ENCODE measurements at places on chromosomes 5 and 9. TPM values are rescaled to one million over a fixed set of nuclear protein-coding genes. Genes with fewer than 3 reads are reported as not detected.

HINT1 gene
- total RNA-seq, result 107 TPM

- DNase-seq, result no peak
- peaks cover 2% of the 10 kb centered on the region for H3K27me3 ChIP-seq
- H3K27ac ChIP-seq, result no peak overlapping the region
- H3K36me3 ChIP-seq, result no peaks in the 10 kb centered on the region
- H3K4me1 ChIP-seq, result no peaks in the 10 kb centered on the region
Measured at GRCh38 chr5:176620333-176620981, 9.9 kb downstream of the SNCB start.

WHRN gene
- 4.0 TPM for total RNA-seq

TMEM141 gene
- 26.6 TPM for total RNA-seq

DNA sequence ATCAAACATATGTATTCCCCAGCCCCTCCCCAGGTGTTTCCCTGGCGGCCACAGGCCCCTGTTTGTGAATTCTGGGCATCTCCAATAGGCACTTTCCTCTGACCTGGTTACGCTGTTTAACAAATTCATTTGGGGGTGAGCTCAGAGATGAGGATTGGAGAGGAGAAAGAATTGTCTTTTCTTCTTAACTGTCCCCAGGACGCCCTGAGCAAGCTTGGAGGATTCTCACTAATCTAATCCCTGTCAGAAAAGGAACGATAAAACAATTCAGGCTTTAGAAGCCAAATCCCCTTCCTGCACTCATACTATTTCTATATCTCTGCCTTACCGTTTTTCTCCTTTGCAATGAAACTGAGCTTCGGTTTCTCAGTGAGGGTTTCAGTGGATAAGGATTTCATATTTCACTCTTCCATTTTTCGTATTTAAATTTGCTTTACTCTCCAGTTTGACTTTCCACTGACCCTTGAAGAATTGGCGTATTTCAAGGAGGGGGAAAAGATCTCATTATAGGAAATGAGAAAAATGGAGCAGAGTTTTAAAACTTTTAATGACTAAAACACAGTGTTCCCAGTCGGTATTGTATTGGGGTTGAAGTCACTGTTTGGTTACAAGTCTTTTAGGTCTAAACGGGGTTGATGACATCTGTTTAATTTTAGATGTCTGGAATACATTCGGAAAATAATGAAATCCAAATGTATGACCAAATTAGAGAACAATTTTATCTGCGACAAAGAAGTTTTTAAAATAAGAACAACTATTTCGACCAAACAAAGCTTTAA is 180.1 kb downstream of the MACROH2A1 start:
- peaks cover 4% of the 10 kb centered on the region for H3K4me1 ChIP-seq
- H3K4me3 ChIP-seq, result no peak overlapping the region
- no peak overlapping the region for H3K27ac ChIP-seq
- H3K27me3 ChIP-seq, result no peaks in the 10 kb centered on the region
- H3K36me3 ChIP-seq, result no peaks in the 10 kb centered on the region

OR13C4 gene
- not detected for total RNA-seq

TAF11L11 gene
- not detected for total RNA-seq

- H3K27me3 ChIP-seq, result no peaks in the 10 kb centered on the region
- DNase-seq, result no peak
- H3K4me1 ChIP-seq, result no peaks in the 10 kb centered on the region
- no peak overlapping the region for H3K4me3 ChIP-seq
- no peak overlapping the region for H3K27ac ChIP-seq
Measured at GRCh38 chr5:120919017-120919416, 454.9 kb downstream of the PRR16 start.

- H3K36me3 ChIP-seq, result no peaks in the 10 kb centered on the region
- no peaks in the 10 kb centered on the region for H3K27me3 ChIP-seq
- no peak overlapping the region for H3K27ac ChIP-seq
- no peak overlapping the region for H3K4me3 ChIP-seq
- no peaks in the 10 kb centered on the region for H3K4me1 ChIP-seq
Measured at GRCh38 chr5:73592551-73592950, 27.0 kb downstream of the UTP15 start.

- H3K27ac ChIP-seq, result no peak overlapping the region
- peaks cover 2% of the 10 kb centered on the region for H3K27me3 ChIP-seq
- peaks cover 4% of the 10 kb centered on the region for H3K4me1 ChIP-seq
- H3K36me3 ChIP-seq, result no peaks in the 10 kb centered on the region
- no peak overlapping the region for H3K4me3 ChIP-seq
- no peak for DNase-seq
Measured at GRCh38 chr9:26945591-26945990, 1.5 kb downstream of the PLAA start.

- peak overlapping the region; percentile 77 for H3K27ac ChIP-seq
- peaks cover 2% of the 10 kb centered on the region for H3K4me1 ChIP-seq
- H3K27me3 ChIP-seq, result no peaks in the 10 kb centered on the region
Measured at GRCh38 chr5:172871982-172872381, 37.9 kb downstream of the ERGIC1 start.

- H3K4me3 ChIP-seq, result no peak overlapping the region
- no peaks in the 10 kb centered on the region for H3K27me3 ChIP-seq
- H3K4me1 ChIP-seq, result peaks cover 7% of the 10 kb centered on the region
Measured at GRCh38 chr5:147555176-147555575, 45.3 kb upstream of the DPYSL3 start.

EDIL3 gene
- 205 TPM for total RNA-seq

DNA sequence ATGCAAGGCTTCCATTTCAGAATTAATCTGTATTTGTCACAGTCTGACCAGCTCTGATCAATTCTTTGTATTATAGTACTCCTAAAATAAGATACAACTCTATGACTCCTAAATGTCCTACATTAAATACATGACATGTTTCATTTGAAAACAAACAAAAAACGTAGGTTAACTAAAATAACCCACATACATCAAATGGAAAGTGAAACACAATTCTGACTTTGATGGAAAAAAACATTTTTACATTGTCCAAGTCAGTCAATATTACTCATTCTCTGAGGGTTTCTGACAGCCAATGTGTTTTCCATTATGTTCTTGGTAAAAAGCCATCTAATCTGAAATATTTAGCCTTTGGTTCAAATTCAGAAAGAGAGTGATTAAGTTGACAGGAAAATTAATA is 8.7 kb downstream of the HMGCS1 start:
- no peak overlapping the region for H3K27ac ChIP-seq
- no peak for DNase-seq
- H3K36me3 ChIP-seq, result peaks cover 3% of the 10 kb centered on the region
- no peak overlapping the region for H3K4me3 ChIP-seq

SLC36A1 gene
- 13.6 TPM for total RNA-seq

- H3K4me1 ChIP-seq, result no peaks in the 10 kb centered on the region
- no peak overlapping the region for H3K27ac ChIP-seq
- peaks cover 1% of the 10 kb centered on the region for H3K36me3 ChIP-seq
- no peaks in the 10 kb centered on the region for H3K27me3 ChIP-seq
- no peak overlapping the region for H3K4me3 ChIP-seq
- DNase-seq, result no peak
Measured at GRCh38 chr5:54115735-54116403, 194.5 kb downstream of the ARL15 start.

GRCh38 chr9:99312736-99313135 is 90.7 kb downstream of the SEC61B start:
- H3K4me3 ChIP-seq, result no peak overlapping the region
- H3K4me1 ChIP-seq, result no peaks in the 10 kb centered on the region
- no peaks in the 10 kb centered on the region for H3K36me3 ChIP-seq
- DNase-seq, result no peak
- no peaks in the 10 kb centered on the region for H3K27me3 ChIP-seq
- H3K27ac ChIP-seq, result no peak overlapping the region

BTF3 gene
- total RNA-seq, result 484 TPM

OLFML2A gene
- 7.1 TPM for total RNA-seq

- no peaks in the 10 kb centered on the region for H3K4me1 ChIP-seq
- no peaks in the 10 kb centered on the region for H3K36me3 ChIP-seq
- no peaks in the 10 kb centered on the region for H3K27me3 ChIP-seq
- DNase-seq, result no peak
- H3K27ac ChIP-seq, result no peak overlapping the region
Measured at GRCh38 chr5:141155540-141156374, 5.9 kb downstream of the PCDHB6 start.

DNA sequence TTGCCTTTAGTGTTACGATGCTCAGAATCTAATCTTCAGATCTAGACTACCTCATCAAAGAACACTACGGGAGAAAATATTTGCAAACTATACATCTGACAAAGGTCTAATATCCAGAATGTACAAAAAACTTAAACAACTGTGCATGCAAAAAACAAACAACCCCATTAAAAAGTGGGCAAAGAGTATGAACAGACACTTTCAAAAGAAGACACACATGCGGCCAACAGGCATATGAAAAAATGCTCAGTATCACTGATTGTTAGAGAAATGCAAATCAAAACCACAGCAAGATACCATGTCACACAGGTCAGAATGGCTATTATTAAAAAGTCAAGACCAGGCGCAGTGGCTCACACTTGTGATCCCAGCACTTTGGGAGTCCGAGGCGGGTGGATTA is 31.0 kb upstream of the MEGF9 start:
- no peak overlapping the region for H3K4me3 ChIP-seq
- DNase-seq, result no peak
- H3K36me3 ChIP-seq, result no peaks in the 10 kb centered on the region

TUSC1 gene
- total RNA-seq, result 12.6 TPM

GRCh38 chr9:88792502-88792901 is 198.8 kb upstream of the S1PR3 start:
- no peak for DNase-seq
- H3K27ac ChIP-seq, result no peak overlapping the region
- no peaks in the 10 kb centered on the region for H3K36me3 ChIP-seq
- peaks cover 5% of the 10 kb centered on the region for H3K4me1 ChIP-seq

PRUNE2 gene
- total RNA-seq, result 304 TPM

DNA sequence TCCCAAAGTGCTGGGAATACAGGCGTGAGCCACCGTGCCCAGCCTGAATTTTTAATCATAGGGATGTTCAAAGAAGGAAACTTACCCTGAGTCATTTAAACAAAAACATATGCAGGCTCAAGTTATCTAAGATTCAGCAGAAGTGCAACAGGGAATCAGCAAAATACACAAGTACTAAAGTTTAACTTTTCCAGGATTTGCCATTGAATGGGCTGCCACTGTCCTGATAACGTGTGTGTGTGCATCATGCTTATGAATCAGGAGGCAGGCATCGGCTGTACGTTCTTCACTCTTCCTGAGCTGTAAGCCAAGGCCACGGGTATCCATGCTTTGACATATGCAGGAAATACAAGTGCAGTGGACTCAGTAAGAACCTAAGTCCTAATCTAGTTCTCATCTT is 48.8 kb upstream of the FST start:
- no peaks in the 10 kb centered on the region for H3K36me3 ChIP-seq
- DNase-seq, result no peak
- no peaks in the 10 kb centered on the region for H3K4me1 ChIP-seq
- H3K4me3 ChIP-seq, result no peak overlapping the region

DNA sequence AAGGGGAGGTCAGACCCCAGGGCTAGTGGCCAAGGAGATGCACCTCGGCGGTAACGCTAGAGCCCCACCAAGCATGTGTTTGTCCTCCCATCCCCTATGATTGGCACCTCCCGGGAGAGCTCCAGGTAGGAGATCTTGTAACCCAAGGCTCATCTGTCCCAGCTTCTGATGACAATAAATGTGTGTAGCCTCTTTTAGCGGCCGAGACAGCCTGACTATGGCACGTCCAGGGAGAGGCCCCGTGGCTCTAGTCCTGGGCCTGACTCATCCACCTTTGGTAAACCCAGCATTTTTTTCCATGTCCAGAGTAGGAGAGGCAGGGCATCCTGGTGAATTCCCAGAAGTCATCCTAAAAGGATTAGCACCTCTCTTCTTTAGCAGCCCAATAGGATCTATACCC is 39.2 kb downstream of the IRF1 start:
- H3K4me3 ChIP-seq, result no peak overlapping the region
- no peaks in the 10 kb centered on the region for H3K4me1 ChIP-seq
- H3K36me3 ChIP-seq, result no peaks in the 10 kb centered on the region
- no peaks in the 10 kb centered on the region for H3K27me3 ChIP-seq

GRCh38 chr5:123690821-123691220 is 178.8 kb downstream of the CSNK1G3 start:
- no peak overlapping the region for H3K27ac ChIP-seq
- no peaks in the 10 kb centered on the region for H3K4me1 ChIP-seq
- H3K27me3 ChIP-seq, result no peaks in the 10 kb centered on the region
- no peaks in the 10 kb centered on the region for H3K36me3 ChIP-seq
- no peak overlapping the region for H3K4me3 ChIP-seq
- DNase-seq, result no peak

RPL37 gene
- total RNA-seq, result 916 TPM

LIFR gene
- total RNA-seq, result 67.6 TPM

ZBED3 gene
- total RNA-seq, result 11.3 TPM

DNA sequence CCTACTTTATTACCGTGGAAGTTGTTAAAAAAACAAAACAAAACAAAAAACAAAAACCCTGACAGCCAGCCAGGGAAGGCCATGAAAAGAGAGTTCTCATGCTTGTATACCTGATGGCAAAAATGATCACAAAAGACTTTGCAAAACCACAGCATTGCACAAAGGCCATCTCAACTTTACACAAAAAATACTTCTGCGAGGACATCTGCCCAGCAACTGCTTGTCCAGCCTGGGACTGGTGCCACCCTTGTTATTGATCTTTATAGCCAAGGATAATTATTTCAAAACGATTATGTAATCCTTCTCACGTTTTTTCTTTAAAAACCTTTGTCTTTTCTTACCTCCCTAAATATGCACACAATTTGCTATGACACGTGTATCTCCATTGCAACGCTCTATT is 42.2 kb upstream of the SLC28A3 start:
- no peak overlapping the region for H3K4me3 ChIP-seq
- H3K27me3 ChIP-seq, result no peaks in the 10 kb centered on the region
- DNase-seq, result no peak
- H3K27ac ChIP-seq, result no peak overlapping the region
- H3K36me3 ChIP-seq, result no peaks in the 10 kb centered on the region

DNA sequence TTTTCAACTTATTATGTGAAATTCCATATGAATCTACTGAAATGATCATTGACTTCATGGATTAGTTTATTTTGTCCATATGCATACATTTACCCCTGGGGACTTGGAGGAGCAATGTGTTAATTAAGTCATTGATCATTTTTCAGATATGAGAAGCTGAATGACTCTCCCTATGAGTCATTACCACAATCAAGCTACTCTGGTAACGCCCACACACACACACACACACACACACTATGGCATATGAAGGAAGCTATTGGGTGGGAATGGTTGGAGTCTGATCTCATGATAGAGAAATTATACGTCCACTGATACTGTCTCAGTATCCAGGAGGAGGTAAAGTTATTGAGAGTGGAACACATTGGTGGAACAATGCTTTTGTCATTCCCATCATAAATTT is 528.9 kb downstream of the AGTPBP1 start:
- H3K27me3 ChIP-seq, result no peaks in the 10 kb centered on the region
- H3K36me3 ChIP-seq, result no peaks in the 10 kb centered on the region
- no peak overlapping the region for H3K4me3 ChIP-seq
- no peak overlapping the region for H3K27ac ChIP-seq

GLDC gene
- total RNA-seq, result 0.63 TPM

- no peaks in the 10 kb centered on the region for H3K4me1 ChIP-seq
- no peaks in the 10 kb centered on the region for H3K36me3 ChIP-seq
- no peak overlapping the region for H3K4me3 ChIP-seq
- H3K27ac ChIP-seq, result no peak overlapping the region
Measured at GRCh38 chr5:1929108-1929991, 46.6 kb upstream of the IRX4 start.

GRCh38 chr9:90065851-90066250 is 461.0 kb downstream of the GADD45G start:
- no peaks in the 10 kb centered on the region for H3K27me3 ChIP-seq
- no peak overlapping the region for H3K27ac ChIP-seq
- DNase-seq, result no peak
- H3K4me1 ChIP-seq, result no peaks in the 10 kb centered on the region
- H3K36me3 ChIP-seq, result no peaks in the 10 kb centered on the region

PCDHB15 gene
- total RNA-seq, result 10.9 TPM

OR1J2 gene
- total RNA-seq, result not detected

NOXA1 gene
- 8.5 TPM for total RNA-seq

All from aorta (tissue), 5 donors.